ENCODE measurements at places on chromosomes 1 and 21.
A peak's percentile ranks its signal among the peaks of the same experiment; 100 is the strongest.

- DNase-seq: no peak
Observed at GRCh38 chr1:170790651-170791071, 126.7 kb downstream of the PRRX1 start.

DNA sequence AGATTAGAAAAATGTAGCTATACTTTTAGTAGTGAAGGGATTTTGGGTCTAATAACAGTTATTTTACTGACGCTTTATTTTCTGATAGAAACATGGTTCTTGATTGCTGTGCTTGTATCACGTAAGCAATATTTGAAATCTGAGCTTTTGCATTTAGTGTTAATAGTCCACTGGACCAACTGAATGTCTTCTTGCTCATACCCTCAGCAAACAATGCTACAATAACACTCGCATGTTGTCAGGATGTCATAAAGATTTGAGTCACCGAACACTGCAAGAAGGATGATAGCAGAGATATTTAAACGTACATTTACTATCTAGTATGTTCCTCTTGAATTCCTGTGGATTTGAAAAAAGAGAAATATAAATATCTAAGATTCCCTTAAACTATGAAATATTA is 7.5 kb downstream of the DYRK1A start:
- DNase-seq: no peak

DNA sequence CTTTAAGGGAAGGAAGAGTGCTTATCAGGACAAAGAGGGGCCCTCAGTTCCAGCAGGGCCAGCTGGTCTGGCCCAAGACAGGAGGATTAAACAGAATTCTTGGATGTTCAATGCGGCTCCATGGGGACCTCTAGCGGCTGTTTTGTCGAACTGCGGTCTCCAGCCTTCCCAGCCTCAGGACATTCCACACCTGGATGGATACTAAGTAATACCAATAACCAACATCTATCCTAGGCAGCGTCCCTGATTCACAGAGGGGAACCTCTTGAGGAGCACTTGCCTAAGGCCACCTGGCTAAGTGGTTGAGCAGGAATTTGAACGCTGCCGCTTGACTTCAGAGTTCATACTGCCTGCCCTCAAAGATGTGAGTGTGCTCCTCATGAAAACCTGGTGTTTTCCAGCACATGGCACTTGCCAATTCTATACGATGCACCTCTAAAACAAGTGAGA is 15.5 kb upstream of the CD247 start:
- DNase-seq: peak; percentile 88

DNA sequence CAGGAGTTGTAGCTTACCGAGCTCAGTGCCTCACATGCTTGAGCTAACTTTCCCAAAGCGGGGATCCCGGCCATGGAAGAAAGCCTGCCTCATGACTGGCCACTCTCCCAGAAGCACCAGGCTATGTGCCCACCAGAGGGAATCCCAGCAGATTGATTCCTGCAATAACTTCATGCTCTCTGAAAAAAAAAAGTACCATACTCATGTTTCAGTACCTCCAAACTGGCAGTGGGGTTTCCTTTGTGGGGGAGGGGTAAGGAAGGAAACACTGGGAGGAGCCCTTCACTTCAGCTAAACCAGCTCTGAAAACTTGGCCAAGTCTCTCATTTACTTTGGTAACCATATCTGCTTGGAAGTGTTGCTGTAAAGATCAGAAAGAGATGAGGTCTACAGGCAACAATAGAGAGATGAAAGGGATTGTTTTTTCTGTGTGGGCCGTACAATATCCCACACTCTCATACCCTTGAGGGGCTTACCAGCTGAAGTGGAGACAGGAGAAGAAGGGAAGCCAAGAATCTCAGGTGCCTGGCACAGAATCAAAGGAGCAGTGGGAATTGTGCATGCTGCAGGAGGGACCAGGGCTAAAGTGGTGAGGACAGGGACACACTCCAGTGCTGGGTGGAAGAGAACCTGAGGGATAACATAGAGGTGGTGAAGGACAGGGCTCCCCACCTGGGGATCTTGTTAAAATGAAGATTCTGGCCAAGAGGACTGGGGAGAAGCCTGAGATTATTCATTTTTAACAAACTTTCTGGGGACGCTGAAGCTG is 42.4 kb upstream of the TACSTD2 start:
- DNase-seq: no peak

DNA sequence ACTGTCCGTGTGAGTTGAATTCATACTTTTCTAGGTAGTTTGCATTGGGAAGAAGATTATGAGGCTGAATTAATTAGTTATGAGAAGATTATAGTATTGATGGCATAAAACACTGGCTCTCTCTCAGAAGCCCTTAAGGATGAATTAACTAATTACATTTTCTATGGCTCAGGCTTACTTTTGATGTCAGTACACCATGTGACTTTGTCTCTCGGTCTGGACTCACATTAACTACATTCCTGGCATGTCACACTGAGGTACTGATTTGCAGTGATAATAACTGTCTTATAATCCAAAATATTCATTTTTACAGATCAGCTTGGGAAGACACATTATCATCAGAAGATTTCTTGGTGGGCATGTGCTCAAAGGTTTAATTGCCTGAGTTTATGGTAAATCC is 362.2 kb downstream of the ZP4 start:
- no peak for DNase-seq

GRCh38 chr1:198674009-198674408 is 35.2 kb downstream of the PTPRC start:
- DNase-seq: no peak

DNA sequence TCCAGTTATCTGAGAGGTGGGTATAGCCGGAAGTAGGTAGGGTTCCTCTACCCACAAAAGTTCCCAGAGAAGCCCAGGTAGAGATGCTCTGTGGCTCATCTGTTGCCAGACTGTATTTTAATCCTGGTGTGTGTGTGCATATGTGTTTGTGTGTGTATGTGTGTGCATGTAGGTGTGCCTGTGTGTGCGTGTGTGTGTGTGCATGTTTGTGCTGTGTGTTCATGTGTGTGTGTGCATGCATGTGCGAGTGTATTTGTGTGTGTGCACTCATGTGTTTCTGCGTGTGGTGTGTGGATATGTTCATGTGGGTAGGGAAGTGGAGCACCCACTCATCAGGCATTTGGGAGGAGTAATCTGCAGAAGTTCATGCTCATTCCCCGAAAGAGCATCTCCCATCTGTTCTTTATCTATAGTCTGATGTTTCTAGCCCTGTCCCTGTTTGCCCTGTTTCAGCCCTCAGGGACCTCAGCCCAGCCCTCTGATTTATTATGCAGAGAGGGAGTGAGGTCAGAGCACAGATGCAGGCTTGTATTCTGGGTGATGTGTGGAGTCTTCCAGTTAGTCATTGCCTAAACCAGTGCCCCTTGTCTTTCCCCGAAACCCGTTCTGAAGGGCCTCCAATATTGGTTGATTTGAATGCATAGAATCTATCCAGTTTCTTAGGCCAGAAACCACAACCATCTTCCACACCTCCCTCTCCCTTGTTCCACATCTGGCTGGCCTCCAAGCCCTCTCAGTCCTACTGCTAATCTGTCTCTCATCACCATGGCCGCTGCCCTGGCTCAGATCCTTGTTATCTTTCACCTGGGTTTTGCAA is 69.1 kb downstream of the DISC1 start:
- DNase-seq: no peak

GRCh38 chr1:113199760-113200455 is 126.9 kb downstream of the LRIG2 start:
- DNase-seq: no peak

GRCh38 chr1:5688081-5689077 is 303.8 kb downstream of the NPHP4 start:
- no peak for DNase-seq

- DNase-seq: peak; percentile 69
Observed at GRCh38 chr1:111739925-111740765, 950 bp upstream of the INKA2 start.

GRCh38 chr21:45014747-45015468 is 59.5 kb upstream of the ADARB1 start:
- DNase-seq: no peak

DNA sequence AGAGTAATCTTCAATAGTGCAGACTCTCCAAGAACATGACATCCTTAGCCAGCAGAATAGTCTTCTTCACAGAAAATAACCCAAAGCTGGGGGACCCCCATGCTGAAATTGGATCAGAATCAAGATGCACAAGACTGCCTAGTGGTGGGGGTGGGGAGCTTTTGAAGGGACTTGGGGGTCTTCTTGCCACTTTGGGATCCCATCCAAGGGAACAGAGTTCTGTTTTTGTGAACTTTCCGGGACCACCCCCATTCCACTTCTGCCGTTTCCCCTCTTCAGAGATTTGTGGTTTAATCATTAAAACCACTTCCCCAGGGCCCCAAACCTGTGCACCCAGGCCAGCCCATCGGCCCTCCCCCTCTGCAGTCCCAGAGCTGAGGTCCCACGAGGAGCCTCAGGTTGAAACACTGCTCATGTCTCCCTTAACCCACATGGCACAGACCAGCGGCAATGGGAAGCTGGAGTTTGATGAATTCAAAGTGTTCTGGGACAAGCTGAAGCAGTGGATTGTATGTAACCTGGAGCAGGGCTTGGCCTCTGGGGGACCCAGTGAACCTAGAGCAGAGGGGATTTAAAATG is 44.9 kb downstream of the CAPN9 start:
- no peak for DNase-seq

DNA sequence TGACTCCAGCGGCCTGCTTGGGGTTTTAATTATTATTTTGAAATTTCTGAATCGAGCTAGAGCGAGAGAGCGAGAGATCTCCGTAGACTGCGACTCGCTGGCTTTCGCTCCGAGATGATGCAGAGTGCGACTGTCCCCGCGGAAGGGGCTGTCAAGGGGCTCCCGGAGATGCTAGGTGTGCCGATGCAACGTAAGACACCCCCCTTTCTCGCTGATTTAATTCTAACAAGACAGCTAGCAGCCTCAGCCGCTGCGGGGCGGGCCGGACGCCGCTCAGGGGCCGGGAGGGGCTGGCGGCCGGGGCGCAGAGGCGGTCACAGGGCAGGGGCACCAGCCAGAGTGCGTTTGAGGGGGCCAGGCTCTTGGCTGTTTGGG is 339 bp downstream of the LHX4 start:
- peak; percentile 74 for DNase-seq

DNA sequence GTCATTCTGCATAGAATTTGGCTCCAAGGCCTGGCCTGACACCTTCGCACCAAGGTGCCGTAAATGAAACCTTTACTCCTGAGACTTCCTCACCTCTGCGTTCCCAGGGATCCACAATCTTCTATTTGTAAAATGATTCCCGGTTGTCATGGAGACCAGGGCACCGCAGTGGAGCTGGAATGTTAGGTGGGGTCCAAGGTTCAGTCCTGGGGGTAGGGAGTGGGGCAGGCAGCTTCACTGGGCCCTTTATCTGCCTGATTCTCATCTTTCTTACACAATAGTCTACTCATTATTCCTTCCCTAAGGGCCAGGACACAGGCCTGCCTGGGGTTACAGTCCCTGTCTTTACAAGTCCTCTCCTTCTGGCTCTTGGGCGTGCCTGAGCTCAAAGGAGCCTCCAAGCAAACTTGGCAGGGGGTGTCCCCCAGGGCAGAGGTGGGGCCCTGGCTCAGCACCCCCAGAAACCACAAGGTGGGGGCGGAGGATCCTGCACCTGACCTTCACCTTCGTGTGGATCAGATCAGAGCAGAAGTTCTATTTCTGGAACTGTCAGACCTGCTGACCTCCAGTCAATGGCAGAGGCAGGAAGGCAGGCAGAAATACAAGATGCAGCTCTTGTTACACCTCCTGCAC is 51.1 kb downstream of the RIPK4 start:
- DNase-seq: no peak

DNA sequence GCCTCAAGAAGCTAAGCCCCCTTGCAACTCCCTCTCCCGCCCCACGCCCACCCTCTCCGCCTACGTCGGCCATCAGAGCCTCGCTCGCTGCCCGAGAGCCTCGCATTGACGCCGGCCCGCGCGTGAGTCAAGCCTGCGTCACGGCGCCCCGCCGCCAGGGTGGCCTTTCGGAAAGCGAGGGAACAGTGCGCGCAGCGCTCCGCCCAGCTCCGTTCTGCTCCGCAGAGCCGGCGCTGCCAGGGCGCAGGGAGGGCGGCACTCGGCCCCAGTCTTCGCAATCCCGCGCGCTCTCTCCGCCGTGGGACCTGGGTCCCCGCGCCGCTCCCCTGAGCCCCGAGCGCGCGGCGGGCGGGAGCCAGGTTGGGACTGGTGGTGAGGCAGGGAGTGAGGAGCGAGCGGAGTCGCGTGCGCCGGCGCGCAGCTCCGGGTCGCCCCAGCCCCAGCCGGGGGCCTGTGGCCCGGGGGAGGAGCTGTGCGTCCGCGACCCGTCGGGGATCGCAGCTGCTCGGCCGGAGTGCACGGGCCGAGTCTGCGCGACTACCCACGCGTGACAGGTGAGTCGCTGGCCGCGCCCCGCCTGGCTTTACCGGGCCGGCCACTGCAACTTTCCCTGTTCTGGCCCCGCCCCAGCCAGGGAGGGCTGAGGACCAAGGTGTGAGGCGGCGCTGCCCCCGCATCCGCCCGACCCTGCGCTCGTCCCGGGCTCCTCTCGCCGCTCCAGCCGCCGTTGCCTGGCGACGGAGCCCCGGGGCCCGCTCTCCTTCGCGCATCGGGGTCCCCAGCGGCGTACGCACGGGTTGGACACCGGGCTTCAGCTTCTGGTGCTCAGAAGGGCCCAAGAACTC is at the start of gene SLC6A17:
Gene SLC6A17, plus strand, starts transcription at position 165 of the 845 bp plus-strand sequence. CDS start 16,436 bp downstream, outside the sequence.
- DNase-seq: peak; percentile 65

- no peak for DNase-seq
Observed at GRCh38 chr1:242242983-242243382, 244.1 kb upstream of the MAP1LC3C start.

GRCh38 chr1:234889643-234890042 is 239.0 kb downstream of the TOMM20 start:
- DNase-seq: no peak

DNA sequence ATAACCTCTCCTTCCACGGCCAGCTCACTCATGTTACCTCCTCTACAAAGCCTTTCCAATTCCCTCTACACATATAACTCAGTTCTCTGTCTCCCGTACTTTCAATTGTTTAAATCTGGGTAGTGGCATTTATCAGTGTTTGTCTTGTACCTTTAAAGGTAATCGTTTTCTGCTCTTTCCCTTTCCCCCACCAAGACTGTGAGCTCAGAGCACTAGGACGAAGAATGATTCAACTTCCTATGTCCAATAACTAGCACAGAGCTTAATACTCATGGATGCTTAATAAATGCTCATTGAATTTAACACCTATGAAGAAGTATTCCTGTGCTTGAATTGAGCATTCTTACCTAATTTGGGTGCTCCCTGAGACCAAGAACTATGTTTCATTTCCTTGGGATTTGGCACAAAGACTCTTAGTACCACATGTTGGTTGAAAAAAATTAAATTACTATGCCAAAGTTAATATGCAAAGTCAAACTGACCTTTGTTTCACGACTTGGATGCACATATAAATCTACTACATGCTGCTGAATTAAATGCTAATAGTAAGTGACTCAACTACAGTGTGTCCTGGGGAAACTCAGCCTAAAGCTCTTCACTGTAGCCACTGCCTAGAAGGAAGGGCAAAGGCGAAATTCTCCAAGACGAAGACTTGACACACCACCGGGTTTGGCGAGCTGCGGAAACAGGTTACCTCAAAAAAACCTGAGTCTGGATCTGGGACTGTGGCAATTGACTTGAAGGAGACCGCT is 30.6 kb upstream of the C1orf185 start:
- DNase-seq: no peak

GRCh38 chr1:170707959-170708655 is 44.2 kb downstream of the PRRX1 start:
- no peak for DNase-seq

Data from activated CD8-positive, alpha-beta memory T cell treated with anti-CD3 and anti-CD28 coated beads for 24 hours (primary cell).